Hypothalamus (tissue), 51 donors: ENCODE measurements at places on chromosomes 3 and 15.
A peak's percentile ranks its signal among the peaks of the same experiment; 100 is the strongest.

GRCh38 chr3:158492685-158493084, 78.3 kb upstream of the MLF1 start:
- no peak for DNase-seq

DNA sequence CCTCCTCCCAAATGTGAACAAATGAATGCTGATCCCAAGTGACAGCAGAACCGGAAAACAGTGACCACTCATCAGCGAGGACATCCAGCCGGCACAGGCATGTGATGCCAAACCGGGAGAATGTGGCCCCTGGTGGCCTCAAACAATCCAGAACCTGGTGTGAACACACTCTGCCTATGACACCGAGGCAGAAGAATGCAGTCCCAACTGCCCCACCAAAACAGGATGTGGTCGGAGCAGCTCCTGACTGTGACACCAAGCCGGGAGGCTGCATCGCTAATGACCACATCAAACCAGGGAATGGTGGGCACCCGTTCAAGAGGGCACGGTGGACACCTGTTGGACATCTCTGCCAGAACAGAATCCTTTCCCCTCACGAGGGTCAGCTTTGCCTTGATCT, 15.4 kb downstream of the SCN5A start:
- DNase-seq: no peak

- DNase-seq: no peak
These were observed 16.3 kb downstream of the ACOX2 start for GRCh38 chr3:58520403-58521335.

DNA sequence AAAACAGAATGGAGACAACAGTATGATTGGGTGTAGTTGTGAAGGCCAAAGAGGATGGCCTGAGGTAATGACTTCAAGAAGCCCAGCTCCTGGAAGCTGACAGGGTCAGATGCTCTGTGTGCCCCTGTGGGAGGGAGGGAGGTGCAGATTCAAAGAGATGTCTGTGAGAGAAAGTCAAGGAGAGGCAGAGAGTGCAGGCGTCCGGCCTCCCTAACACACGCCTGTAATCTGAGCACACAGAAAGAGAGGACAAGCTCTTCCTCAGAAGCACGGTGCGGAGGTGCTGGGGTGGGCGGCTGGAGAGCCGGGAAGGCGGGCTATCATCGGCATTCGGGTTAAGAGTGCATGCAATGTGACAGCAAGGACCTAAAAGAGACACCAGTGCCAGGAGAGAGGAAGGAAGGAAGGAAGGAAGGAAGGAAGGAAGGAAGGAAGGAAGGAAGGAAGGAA, 238.2 kb upstream of the HES1 start:
- DNase-seq: no peak

GRCh38 chr3:18892047-18892446, 256.3 kb upstream of the KCNH8 start:
- no peak for DNase-seq

DNA sequence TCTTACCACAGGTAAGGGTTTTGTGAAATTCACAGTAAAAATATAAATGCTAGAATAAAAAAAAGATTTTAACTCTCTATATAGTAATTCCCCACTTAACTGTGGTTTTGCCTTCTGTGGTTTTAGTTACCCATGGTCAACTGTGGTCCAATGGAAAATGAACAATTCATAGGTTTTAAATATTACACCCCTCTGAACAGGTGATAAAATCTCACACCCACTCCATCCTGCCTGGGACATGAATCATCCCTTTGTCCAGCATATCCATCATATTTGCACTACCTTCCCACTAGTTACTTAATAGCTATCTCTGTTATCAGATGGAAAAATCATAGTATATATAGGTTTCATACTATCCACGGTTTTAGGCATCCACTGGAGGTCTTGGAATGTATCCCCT, 49.2 kb downstream of the HDGFL3 start:
- DNase-seq: no peak

DNA sequence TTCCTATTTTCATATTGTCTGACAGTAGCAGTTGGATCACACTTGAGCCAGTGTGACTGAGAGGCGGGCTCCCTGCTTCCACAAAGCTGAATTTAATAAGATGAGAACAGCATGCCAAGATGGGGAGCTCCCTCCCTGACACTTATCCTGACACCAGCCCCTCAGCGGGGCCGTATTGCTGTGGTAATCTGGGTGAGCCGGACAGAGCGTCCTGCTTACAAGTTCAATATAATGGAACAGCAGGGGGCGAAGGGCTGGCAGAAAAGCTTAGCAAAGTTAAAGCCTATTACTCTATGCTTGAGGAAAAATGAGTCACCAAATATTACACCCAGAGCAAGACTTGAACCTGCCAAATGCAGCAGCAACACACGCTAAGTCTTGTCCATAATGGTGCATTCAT, 163.8 kb upstream of the CMC1 start:
- no peak for DNase-seq

DNA sequence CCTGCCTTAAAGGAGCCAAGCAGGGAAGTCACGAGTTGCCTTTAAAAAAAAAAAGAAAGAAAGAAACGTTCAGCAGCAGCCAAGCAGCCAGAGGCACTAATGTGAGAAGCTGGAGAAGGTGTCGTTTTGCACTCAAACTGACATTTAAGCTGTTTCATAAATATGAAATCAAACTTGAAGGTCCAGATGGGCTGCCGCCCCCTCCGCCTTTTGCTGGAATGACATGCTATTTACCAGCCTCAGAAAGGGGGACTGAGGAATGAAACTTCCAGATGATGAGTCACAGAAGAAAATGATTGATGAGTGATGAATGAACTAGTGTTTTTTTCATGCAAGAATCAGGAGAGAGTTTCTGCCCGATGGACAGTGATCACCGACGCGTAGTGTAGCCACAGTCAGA, 396.8 kb downstream of the IGSF11 start:
- no peak for DNase-seq

- DNase-seq: no peak
These were observed 41.2 kb downstream of the LIPC start for GRCh38 chr15:58472821-58473581.

DNA sequence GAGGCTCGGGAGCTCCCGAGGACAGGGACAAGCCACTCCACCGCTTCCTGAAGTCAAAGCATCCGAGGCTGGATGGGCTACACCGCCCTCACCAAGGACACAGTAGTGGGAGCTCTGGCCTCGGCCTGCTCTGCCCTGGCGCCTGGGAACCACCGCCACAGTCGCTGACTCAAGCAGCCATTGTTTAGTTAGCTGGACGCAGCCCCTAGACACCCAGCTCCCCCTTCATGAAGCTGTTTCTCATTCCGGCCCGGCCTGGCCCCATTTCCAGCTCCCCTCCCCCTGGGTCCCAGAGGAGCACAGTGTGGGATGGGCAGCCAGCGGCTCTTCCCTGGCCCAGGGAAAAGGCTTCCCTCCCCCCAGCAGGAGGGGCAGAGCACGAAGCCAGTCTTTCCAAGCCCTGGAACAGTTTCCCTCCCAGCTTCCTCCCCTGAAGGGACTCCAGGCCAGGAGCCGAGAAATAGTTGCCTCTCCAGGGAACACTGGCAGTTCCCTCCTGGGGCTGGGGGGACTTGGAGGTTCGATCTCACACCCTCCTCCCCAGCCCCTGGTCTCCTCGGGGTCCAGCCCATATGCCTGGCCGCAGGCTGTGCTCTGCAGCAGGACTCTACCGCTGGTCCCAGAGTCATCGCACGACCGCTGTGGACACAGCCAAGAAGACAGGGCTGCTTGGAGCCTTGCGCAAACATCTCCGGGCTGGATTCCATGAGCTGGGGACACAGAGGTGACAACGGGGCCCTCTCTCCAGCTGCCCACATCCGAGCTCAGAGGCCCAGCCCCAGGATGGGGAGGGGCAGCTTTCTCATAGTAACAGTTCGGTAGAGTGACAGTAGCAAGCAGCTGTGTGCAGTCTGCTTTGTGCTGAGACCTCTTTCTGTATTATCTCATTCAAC, 10.0 kb downstream of the PLXND1 start:
- peak; percentile 80 for DNase-seq

DNA sequence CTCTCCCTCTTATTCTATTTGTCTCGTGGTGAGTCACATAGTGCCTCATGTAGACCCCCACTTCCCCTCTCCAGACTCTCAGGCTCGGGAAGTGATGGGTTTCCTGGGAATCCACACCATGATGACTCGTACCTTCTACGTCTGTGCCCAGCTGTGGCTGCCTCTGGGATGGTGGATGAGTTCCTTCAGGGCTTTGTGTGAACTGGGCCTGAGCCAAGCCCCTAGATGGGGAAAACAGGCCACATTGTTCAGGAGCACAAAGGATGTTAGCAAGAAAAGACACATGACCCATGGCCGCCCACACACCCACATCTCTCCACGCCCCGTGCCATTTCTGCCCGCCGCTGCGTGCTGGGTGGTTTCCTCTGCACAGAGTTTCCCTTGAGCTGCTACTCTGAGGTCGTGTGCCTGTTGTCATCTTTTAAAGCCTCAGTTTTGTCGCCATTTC, 10.5 kb downstream of the ISG20 start:
- peak; percentile 68 for DNase-seq

DNA sequence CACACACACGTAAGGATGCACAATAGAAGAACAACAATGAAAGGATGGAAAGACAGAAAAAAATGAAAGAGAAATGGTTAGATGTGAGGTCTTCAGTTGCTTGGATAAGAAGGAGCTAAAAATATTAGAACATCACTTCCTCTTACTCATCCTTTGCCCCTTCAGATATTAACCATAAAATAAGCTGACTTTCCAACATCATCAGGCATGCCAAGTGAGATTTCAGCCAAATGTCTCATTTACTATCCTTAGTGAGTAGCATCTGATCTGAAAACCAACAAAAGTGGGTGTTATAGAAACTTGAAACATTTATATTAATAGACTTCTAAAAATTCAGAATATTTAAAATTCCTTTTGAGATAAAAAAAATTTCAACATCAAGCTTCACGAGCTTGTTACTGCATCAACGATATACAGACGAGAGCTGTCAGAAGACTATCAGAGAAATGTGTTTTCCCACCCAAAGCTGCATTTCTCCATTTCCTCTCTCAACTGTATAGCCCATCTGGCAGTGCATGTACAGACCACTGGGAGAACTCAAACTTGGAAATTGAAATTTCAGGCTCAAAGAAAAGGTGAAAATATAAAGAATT, 25.4 kb upstream of the LSAMP start:
- DNase-seq: no peak

DNA sequence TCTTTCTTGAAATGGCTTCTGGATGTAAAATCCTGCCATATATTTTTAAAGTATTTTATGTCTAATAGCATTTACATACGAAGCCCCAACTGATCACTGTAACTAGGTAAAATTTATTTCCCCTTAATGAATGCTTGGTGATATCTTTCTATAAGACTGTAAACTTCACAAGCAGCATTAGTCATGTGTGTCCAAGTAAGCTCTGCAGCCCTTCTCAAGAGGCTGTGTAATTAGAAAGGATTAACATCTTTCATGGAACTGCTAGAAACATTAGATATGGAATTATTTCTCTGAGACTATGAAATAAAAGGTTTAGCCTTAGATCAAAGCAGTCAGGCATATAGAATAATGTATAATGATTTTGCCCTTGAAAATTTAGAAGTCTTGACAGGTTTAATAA, 143.3 kb downstream of the EPHA3 start:
- no peak for DNase-seq
